ENCODE measurements at places on chromosomes 4 and X.

- DNase-seq, result no peak
Measured at GRCh38 chr4:42655921-42656678, 805 bp downstream of the ATP8A1 start.

DNA sequence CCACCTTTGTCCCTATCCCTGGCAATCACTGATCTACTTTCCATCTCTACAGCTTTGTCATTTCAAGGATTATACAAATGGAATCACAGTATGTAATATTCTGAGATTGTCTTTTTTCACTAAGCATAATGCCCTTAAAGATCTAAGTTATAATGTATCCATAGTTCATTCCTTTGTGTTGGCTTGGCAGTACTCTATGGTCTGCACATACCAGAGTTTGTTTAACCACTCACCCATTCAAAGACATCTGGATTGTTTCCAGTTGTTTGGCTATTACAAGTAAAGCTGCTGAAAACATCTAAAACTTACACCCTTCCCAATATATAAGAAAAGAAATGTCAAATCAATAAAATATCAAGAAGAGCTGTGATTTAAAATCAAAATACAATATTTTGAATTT is 26.0 kb upstream of the AWAT1 start:
- DNase-seq, result no peak

DNA sequence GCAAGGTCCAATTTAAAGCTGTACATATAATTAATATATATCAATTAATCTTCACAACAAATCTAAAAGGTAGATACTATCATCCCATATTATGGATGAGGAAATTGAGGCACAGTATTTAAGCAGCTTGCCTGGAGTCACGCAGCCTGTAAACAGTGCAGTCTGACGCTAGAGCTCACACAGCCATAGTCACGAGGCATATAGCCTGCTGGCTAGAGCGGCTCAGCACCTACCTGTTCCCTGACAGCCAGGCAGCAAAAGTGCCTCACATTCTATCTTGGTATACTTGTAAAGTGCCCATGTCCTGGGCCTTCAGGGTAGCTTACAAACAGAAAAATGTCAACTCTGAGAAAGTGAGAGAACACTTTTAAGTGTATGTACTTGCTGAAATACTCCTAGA is 222.6 kb upstream of the NEIL3 start:
- DNase-seq, result no peak

GRCh38 chr4:26075583-26075982 is 161.6 kb downstream of the SMIM20 start:
- DNase-seq, result no peak

- no peak for DNase-seq
Measured at GRCh38 chrX:42096265-42096920, 173.0 kb upstream of the CASK start.

DNA sequence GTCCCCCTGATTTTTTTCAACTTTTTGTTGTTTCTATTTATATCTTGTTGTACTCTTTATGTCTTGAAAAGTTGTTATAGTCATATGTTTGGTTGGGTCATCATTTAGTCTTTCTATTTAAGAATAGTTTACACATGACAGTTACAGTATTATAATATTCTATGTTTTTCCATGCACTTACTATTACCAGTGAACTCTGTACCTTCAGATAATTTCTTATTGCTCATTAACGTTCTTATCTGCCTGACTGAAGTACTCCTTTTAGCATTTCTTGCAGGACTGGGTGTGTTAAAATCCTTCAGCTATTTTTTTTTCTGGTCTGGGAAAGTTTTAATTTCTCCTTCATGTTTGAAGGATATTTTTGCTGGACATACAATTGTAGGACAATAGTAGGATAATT is 157.7 kb upstream of the DIPK2B start:
- no peak for DNase-seq

DNA sequence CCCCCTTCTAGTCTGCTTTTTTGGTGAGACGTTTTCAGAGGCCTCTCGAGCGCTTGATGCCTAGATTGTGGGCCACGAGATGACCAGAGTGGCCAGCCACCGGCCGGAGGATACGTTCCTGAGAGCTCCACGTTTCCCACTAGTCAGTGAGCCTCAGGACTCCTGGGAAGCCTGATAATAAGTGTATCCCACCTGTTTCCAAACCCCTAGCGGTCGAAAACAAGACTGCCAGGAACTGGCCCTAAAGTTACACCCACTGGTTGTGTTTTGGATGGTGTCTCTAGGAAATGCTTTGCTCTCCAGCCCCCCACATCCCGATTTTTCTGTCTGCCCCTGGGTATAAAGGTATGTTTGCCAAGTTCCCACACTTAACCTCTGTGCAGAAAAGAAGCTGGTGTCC is 4.6 kb upstream of the RS1 start:
- DNase-seq, result no peak

DNA sequence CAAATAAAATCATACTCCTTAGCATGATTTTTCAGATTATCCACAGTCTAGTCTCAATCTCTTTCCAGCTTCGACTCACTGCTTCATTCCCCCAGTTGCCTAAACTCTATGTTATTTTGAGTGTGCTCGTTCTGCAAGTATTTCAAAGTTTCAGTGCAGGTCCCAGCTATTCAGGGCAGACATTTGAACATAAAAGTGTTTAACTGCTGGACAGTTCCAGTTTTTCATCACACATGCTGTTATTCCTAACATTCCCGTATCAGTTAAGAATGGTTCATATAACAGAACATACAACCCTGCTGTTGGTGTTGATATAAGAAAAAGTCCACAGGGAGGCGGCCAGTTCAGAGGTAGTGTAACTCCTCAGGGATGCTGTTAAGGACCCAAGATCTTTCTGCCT is 113.3 kb downstream of the SLIT2 start:
- DNase-seq, result no peak

GRCh38 chr4:161133586-161134276 is 1030.1 kb downstream of the FSTL5 start:
- DNase-seq, result no peak

DNA sequence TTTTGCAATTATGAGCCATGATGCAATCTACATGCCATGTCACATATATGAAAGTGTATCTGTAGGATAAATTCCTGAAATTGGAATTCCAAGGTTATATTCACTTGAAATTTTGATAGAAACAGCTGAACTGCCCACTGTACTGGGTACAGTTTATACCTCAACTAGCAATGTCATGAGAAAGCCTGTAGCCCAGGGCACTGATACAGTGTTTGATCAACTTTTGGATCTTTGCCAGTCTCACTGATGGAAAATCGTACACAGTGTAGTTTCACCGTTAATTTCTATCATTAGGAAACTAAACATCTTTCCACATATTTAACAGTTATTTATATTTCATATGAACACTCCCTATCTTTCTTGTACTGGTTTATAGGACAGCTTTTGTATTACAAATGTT is 34.2 kb downstream of the TAPT1 start:
- DNase-seq, result no peak

- DNase-seq, result no peak
Measured at GRCh38 chr4:19047279-19047880, 1025.8 kb upstream of the LCORL start.

- DNase-seq, result no peak
Measured at GRCh38 chrX:150602743-150603142, 34.3 kb downstream of the MTM1 start.

GRCh38 chr4:29047341-29048041 is 1672.7 kb upstream of the PCDH7 start:
- DNase-seq, result no peak

- DNase-seq, result no peak
Measured at GRCh38 chr4:176794151-176794550, 1.4 kb upstream of the VEGFC start.

GRCh38 chrX:102637561-102637960 is 13.7 kb upstream of the GPRASP1 start:
- no peak for DNase-seq

DNA sequence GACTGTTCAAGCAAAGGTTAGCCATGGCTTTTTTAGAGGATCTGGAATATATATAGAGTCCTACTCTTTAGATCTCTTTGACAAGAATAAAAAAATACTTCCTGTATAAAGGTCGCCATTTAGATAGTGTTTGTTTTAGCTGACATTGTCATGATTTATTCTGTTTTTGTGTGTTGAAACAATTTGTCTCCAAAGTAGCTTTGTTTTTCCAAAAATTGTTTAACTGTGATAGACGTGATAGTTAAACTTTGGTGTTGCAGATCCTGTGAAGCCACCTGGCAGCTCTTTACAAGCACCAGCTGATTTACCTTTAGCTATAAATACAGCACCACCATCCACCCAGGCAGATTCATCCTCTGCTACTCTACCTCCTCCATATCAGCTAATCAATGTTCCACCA is 80.3 kb upstream of the SMARCA5 start:
- DNase-seq, result no peak

GRCh38 chr4:4901877-4902276 is 42.4 kb downstream of the MSX1 start:
- no peak for DNase-seq

- no peak for DNase-seq
Measured at GRCh38 chrX:17737986-17738713, 857 bp downstream of the SCML1 start.

- DNase-seq, result no peak
Measured at GRCh38 chrX:31213941-31214340, 142.1 kb upstream of the FTHL17 start.

DNA sequence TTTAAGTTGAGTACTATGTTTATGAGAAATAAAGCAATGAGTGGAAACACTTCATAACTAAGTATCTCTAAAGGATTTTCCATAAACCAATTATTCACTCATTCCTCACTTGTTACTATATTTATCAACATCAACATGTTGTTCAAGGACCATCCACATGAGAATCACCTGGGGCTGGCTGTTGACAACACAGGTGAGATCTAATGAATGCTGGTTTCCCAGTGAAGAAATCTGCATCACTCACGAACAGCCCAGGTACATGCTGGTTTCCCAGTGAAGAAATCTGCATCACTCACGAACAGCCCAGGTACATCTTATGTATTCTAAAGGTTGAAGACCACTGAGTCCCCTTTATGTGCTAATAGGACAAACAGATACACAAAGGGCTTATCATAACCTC is 32.5 kb downstream of the TSPAN5 start:
- DNase-seq, result no peak

DNA sequence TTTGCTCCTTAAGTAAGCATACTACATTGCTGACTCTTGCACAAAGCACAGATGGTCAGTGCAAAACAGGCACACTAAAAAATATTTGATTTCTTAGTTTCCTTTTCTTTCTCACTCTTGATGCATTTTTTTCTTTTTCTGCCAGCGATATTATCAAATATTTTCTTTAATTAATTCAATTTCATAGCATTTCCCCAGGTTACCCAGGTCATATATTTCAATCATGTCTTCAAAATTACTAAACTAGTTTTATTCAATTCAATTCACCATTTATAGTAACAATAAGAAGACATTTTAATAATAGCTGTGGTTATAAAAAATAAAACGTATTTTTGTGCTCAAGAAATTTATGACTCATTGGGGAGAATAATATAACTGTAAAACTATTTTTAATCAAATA is 421.2 kb downstream of the GASK1B start:
- DNase-seq, result no peak

- no peak for DNase-seq
Measured at GRCh38 chr4:85571008-85571407, 96.1 kb downstream of the ARHGAP24 start.

- DNase-seq, result no peak
Measured at GRCh38 chrX:136839196-136839595, 41.3 kb downstream of the RBMX start.

DNA sequence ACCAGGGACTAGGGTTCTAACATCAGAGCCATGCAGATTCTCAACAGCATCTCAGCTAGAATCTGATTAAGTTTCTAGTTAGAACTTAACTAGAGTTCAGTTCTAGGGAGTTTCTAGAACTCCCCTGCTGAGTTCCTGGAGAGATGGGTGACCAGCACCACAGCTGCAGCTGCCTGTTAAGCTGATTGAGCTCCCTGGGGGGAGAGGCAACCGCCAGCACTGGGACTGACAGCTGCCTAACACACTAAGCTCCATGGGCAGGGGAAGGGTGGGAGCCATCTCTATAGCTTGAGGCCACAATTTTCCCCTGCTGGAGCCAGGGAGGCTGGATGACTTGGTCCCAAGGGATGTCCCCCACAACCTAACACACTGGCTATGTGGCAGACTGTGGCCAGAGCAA is 84.2 kb downstream of the CHIC1 start:
- no peak for DNase-seq

GRCh38 chr4:70057651-70058050 is 7.4 kb downstream of the HTN1 start:
- no peak for DNase-seq

- no peak for DNase-seq
Measured at GRCh38 chr4:154049457-154050181, 260.7 kb upstream of the SFRP2 start.

DNA sequence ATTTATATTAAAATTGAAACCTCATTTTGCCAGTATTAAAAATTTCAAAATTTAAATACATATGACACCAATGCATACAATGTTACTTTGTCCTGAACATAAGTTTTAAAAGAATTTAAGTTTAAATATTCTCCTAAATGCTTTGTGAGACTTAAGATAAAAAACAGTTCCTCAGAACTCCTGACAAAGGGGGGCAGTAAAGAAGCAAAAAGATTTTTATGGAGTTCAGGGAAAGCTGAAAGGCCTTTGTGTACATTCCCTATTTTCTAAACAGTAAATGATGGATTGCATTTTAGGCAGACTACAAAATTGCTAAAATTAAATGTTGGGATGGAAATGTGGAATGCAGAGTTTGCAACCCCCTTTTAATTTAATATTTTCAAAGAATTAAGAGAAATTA is 81.7 kb downstream of the SNCA start:
- DNase-seq, result no peak

GRCh38 chr4:5631352-5632065 is 76.8 kb downstream of the EVC2 start:
- DNase-seq, result no peak

- DNase-seq, result no peak
Measured at GRCh38 chrX:151476604-151477303, 79.7 kb downstream of the VMA21 start.

DNA sequence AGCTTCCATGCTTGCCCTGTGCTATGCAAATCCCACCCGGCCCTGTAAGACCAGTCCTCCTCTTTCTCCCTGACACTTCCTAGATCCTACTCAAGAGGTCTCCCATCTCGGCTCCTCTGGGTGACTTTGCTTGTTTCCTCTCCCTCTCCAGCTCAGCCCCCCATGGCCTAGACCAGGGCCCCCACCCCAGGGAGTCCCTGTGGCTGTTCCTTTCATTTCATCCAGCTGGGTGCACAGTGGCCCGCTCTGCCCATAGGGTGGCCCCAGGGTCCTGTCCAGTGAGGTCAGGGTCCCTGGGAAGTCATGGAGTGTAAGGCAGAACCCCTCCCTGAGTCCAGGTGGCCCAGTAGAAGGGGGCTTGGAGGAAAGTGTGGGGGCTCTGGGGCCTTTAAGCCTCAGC is 52.3 kb upstream of the NKX1-1 start:
- DNase-seq, result no peak
